ENCODE measurements at places on chromosomes 1 and 21.
A peak's percentile ranks its signal among the peaks of the same experiment; 100 is the strongest.

- no peak for DNase-seq
Measured at GRCh38 chr1:62142496-62142895, 52.2 kb upstream of the L1TD1 start.

- DNase-seq: no peak
Measured at GRCh38 chr21:45539046-45539795, 3.0 kb downstream of the SLC19A1 start.

DNA sequence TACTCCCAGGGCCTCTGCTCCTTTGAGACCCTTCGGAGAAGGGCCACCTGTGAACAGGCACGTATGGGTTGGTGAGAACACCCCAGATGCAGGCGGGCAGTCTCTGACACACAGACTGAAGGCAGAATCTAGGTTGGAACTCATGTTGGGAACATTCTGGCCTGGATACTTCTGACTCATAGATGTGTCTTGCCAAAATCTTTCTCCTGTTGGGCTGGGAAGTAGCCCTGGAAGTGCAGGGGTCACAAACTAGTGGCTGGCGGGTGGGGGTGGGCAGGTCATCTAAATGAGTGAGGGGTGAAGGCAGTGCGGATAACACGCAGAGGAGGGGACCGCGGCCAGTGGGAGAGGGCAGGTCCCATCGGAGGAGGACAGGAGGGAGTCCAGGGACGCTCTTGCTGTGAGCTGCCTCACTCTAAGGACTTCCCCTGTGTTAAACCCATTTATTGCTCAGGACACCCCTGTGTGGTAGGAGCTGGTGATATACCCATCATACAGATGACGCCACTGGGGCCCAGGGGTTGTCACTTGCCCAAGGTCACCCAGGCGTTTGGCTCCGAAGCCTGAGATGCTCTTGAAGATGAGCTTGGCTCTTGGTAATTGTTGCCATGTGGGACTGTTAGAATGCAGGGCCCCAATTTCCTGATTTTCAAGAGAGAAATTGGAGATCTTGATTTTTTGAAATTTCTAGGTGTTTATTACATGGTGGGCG lies 181.0 kb downstream of the PTPRU start:
- no peak for DNase-seq

GRCh38 chr1:39675220-39675619 lies 3.3 kb upstream of the NT5C1A start:
- DNase-seq: no peak

DNA sequence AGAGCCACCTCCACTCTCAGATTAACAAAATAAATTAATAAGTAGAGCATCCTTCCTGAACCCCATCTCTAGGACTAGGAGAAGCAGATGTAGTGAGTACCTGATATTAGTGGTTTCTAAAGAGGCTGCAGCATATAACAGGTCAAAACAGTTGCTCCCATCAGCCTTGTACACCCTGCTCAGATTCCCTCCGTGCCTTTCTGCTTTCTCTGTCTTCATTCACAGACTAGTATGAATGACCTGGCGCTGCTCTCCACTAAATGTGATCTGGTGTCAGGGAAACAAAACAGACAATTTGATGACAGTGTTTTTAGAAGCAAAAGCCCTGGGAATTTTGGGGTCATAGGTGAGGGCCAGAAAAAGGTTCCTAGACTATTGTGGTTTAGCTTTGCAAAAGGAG lies 8.3 kb downstream of the SESN2 start:
- DNase-seq: no peak

DNA sequence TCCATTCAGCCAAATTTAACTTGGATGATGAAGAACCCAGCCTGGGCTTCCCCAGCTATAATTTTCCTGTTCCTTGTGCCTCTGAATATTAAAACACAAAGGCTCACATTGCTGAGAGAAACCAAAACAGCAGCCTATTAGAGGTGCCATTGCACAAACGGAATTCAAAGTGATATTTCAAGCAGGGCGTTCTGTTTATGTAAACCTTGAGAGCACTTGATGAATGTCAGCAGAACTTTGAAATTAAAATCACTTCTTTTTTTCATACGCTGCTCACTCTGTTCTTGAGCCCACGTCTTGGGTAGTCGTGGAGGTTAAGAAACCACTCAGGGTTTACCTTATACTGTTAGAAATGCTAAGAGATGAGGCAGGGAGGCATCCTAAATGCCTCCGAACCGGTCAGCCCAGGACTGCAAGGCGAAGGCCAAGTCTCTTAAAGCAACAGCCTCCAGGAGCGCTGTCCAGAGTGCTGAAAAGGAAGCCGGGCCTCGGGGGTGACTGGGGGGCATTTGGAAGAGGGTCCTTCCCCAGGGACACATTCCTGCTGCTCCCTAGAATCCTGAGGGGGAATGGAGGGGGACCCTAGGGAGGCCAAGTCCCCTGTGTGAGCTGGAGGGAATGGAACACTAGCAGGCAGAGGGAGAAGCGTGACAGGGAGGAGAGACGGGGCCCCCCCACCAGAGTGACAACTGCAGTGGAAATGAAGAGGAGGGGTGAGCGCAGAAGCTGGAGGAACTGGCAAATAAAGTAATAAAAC lies 154.8 kb upstream of the VAMP3 start:
- peak; percentile 20 for DNase-seq

- DNase-seq: no peak
Measured at GRCh38 chr1:101438359-101438758, 201.5 kb downstream of the S1PR1 start.

DNA sequence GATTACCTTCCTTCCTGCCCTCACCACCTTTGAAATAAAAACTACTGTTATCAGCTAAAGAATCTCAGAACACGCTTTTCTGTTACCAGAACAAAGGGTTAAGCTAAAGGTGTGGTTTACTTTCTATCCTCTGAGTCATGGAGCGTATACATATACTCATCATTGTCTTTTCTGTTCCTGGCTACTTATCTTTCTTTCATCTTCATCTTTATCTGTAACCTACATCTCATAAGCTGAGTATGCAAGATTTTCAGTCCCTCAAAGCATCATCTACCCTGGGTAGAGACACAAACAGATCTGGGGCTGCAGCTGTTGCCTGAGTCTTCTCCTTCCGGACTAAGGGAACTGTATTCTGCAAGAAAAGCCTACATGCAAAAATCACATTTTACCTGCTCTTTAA lies 75.6 kb downstream of the LMO4 start:
- DNase-seq: no peak

DNA sequence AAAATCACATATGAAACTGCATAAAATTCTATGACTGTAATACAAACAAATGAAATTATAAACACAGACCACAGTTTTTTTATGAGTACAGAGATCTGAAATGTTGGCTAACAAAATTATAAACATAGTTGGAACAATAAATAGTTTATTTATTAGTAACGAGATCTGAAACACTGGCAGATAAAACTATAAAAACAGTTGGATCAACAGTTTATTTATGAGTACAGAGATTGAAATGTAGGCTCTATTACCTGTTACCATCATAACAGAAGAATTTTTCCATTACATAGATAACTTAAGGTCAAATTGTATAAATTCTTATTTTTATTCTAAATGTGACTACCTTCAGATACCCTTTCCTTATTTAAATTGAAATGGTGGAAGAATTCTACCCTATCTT lies 14.5 kb downstream of the EYA3 start:
- no peak for DNase-seq

GRCh38 chr1:160400223-160400645 lies at the start of gene VANGL2:
Gene VANGL2, plus strand, starts transcription at chr1:160400564. Its CDS starts 15,274 bp downstream, at chr1:160415838.
- no peak for DNase-seq
